Lung (tissue), 17 donors: ENCODE measurements at places on chromosomes 16 and 17. TPM values are rescaled to one million over a fixed set of nuclear protein-coding genes. Genes with fewer than 3 reads are reported as not detected.

Gene TBC1D3
- total RNA-seq, result not detected

Gene SPIRE2
- total RNA-seq, result 9.5 TPM

DNA sequence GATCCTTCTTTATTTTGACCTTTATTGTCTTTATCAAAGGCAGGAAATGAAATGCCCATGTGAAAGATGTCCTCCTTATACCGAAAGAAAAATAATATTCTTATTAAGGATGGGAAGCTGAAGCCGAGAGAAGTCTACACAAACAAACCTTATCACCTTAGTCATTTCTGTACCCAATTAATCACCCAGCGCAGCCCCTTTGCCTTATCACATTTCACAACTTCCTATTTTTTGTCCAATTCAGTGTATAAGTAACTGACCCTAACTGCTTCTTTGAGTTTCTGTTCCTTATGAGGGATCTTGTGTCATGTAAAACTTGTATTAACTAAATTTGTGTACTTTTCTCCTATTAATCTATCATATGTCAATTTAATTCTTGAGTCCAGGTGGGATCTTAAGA is 16.4 kb upstream of the CCL23 start:
- no peak overlapping the region for H3K27ac ChIP-seq
- no peak for DNase-seq
- no peaks in the 10 kb centered on the region for H3K27me3 ChIP-seq
- no peak overlapping the region for H3K4me3 ChIP-seq

- H3K4me3 ChIP-seq, result no peak overlapping the region
- DNase-seq, result no peak
- H3K36me3 ChIP-seq, result peaks cover 7% of the 10 kb centered on the region
- no peak overlapping the region for H3K27ac ChIP-seq
- H3K4me1 ChIP-seq, result peaks cover 3% of the 10 kb centered on the region
These were observed 199.1 kb downstream of the KATNIP start for GRCh38 chr16:27748868-27749546.

- H3K36me3 ChIP-seq, result no peaks in the 10 kb centered on the region
- H3K4me1 ChIP-seq, result peaks cover 4% of the 10 kb centered on the region
- H3K4me3 ChIP-seq, result no peak overlapping the region
- DNase-seq, result no peak
- no peaks in the 10 kb centered on the region for H3K27me3 ChIP-seq
These were observed 100.2 kb downstream of the CYLD start for GRCh38 chr16:50842013-50842505.

DNA sequence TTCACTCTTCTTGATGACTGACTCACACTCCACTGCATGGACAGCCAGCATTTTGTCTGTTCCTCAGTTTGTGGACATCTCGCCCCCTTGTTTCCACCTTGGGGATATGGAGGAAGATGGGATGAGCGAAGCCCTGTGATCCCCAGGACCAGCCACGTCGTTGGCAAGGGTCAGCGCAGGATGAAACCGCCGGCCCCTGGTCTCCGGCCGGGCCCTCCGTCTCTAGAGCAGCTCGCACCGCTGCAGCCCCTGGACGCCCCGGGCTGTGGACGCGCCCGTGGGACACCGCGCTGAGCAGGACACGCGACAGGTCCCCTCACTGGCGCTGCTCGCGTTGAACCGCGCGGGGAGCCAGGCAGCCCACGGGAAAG is 604 bp upstream of the ZC3H18 start:
- no peak for DNase-seq
- H3K4me1 ChIP-seq, result peaks cover 8% of the 10 kb centered on the region
- peak overlapping the region; percentile 68 for H3K27ac ChIP-seq
- H3K36me3 ChIP-seq, result no peaks in the 10 kb centered on the region

DNA sequence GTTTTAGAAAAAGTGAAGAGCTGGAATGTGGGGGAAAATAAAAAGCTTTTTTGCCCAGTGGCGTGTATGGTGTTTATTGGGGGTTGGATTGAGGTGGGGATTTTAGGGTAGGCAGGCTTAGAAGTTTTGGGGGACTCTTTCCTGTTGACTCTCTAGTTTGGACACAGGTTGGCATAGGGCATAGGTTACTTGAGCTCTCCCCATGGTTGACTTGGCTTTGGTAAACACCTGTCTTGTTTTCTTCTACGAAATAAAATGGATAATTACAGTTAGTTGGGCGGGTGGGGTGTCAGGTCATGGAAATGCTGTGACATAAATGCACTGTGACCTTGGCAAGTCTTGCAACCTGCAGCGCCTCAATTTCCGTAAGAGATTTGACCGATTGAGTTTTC is 680 bp upstream of the TAOK2 start:
- H3K27ac ChIP-seq, result no peak overlapping the region

DNA sequence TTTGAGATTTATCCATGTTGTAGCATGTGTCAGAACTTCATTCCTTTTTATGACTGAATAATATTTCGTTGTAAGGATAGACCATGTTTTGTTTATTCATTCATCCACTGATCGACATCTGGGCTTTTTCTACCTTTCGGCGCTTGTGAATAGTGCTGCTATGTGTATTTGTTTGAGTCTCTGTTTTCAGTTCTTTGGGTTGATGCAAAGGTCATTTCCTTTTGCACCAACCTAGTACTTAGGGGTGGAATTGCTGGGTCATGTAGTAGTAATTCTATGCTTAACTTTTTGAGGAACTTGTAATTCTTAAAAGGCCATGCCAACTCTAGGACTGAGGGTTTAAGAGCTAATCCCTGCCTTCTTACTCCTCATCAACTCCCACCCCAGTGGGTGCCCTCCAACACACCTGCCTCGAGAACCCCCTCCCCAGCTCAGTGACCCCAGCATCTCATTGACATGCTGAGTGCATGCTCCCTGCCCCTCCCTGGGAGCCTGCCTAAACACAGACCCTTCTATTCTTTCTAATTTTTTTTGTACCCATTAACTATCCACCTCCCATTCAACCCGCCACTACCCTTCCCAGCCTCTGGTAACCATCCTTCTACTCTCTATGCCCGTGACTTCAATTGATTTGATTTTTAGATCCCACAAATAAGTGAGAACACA is 51.2 kb downstream of the ABAT start:
- no peak overlapping the region for H3K27ac ChIP-seq
- no peaks in the 10 kb centered on the region for H3K36me3 ChIP-seq
- DNase-seq, result no peak
- H3K27me3 ChIP-seq, result no peaks in the 10 kb centered on the region
- peaks cover under 1% of the 10 kb centered on the region for H3K4me1 ChIP-seq
- H3K4me3 ChIP-seq, result no peak overlapping the region

- peaks cover 23% of the 10 kb centered on the region for H3K4me1 ChIP-seq
- H3K27ac ChIP-seq, result no peak overlapping the region
- no peak for DNase-seq
- H3K27me3 ChIP-seq, result no peaks in the 10 kb centered on the region
- peaks cover 17% of the 10 kb centered on the region for H3K36me3 ChIP-seq
- H3K4me3 ChIP-seq, result no peak overlapping the region
These were observed 1.2 kb upstream of the UBB start for GRCh38 chr17:16379654-16380053.

DNA sequence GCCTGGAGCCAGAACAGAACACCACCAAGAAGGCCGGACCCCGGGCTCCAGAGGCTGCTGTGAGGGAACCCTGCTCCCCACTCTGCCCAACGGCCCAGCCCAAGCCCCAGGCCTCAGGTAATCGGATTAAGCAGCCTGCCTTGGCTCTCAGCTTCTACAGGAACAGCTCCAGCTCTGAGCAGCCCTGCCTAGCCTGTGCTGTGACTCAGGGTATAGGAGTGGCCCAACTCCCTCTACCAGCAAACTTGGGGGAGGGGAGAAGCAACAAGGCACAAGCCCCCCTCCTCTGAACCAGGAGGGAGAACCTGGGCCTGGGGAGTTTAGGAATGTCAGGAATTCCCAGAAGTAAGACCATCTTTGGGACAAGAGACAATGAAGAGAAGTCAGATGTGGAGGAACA is 849 bp upstream of the SOX15 start:
- peaks cover 37% of the 10 kb centered on the region for H3K36me3 ChIP-seq
- no peak overlapping the region for H3K27ac ChIP-seq
- no peaks in the 10 kb centered on the region for H3K27me3 ChIP-seq
- DNase-seq, result no peak
- no peaks in the 10 kb centered on the region for H3K4me1 ChIP-seq
- no peak overlapping the region for H3K4me3 ChIP-seq

DNA sequence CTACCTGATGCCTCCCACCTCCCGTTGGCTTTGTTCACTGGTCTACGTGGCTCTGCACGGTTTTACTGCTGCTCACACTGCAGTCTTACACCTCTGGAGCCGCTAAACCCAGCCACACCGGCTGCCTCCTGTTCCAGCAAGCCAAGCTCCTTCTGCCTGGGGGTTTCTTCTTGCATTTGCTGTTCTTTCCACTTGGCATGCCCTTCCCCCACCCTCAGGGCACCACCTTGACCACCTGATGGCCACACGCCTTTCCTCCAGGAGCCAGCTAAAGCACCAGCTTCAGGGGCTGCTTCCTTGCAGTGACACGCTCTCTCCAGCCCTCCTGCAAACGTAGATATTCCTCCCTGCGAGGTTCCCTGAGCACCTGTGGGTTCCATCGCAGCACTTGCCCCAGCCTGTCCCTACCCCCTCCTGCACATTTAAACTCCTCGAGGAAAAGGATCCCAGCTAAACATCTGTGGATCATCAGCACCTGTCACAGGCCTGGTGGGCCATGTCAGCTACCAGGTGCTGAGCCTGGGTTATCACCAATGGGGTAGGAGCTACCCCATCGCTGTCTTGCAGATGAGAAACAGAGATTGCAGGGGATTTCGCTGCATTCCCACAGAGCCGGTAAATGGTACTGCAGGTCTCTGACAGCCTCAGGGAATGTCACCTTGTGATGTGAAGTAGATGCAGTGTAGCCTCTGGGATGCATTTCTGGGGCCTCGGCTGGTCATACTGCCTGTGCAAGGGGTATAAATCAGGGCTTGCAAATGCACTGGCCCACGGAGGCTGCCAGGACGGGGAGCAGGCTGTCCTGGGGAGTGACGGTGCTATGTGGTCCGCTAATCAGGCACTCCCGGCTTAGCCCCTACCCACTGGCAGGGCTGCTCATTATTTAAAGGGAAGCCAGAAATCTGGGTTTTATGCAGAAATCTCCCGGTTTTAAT is 285.2 kb downstream of the CPPED1 start:
- H3K27me3 ChIP-seq, result no peaks in the 10 kb centered on the region
- H3K27ac ChIP-seq, result no peak overlapping the region
- H3K4me1 ChIP-seq, result no peaks in the 10 kb centered on the region
- DNase-seq, result no peak
- no peaks in the 10 kb centered on the region for H3K36me3 ChIP-seq
